ENCODE measurements at places on chromosomes 5 and 9.
A peak's percentile ranks its signal among the peaks of the same experiment; 100 is the strongest.

DNA sequence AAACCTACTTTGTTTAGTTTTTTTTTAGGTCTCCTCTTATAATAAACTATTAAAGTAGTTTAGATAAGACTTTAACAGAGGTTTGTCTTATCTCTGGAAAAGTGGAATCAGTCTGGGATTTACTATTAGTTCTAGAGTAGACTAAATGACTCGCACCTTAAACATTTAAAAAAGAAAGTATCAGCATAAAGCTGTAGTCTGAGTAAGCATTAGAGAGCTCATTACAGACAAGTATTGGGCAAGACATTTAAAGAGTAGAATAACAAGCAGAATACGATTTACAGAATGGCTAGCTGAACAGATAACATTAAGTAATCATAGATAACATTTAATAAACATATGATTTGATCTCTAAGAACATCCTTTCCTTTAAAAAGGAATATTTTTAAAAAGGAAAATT, 226.0 kb upstream of the DMAC1 start:
- no peak for DNase-seq

DNA sequence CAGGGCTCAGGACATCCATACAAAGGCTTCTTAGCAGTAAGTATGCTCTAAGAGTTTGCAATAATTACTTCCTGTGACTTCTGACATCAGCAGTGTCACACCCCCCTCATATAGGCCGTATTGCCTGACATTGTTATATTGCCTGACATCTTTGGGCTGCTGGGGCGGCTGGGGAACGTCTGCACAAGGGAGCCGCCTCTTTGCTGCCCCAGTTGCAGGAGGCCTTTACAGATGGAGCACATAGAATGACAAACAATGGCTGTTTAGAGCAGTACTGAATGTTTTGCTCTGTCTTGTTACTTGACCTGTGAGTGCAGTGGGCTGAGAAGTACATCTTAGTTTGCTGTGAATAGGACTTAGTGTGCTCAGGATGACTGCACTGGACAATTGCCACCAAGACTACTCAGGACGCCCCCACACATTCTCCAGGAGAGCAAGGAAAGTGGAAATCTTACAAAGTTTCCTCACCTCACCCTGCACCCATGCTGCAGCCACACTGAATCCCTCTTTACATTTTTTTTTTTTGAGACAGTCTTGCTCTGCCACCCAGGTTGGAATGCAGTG, 65.4 kb upstream of the SPOCK1 start:
- no peak for DNase-seq

- no peak for DNase-seq
Measured at GRCh38 chr5:123814801-123815470, 303.0 kb downstream of the CSNK1G3 start.

DNA sequence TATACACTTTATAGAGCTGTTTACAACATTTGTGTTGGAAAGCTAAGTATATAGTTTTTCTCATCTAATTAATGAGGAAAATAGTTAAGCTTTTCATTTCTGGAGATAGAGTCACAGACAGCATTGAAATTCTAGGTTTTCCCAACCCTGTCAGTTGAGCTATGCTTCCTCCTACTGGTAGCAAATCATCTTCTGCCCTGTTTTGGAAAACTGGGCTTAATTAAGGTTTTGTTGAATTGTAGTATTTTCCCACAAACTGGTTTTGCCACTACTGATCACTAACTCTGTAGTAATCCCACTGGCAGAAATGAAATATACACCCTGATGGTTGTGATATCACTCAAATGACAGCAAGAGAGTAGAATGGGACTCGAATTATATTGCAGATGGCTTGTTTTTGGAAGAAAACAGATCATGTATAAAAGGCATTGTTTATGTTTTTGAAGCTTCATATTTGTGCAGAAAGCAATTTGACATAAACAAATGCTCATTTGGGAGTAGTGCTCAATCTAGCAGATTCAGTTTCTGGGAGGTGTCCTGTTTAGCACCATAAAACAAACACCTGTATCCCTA, 46.6 kb downstream of the CD180 start:
- DNase-seq, result peak; percentile 50

GRCh38 chr5:50440651-50441492, at the start of gene EMB:
TSS of gene EMB (minus strand) at chr5:50441288. CDS start at chr5:50441151, 137 bp downstream.
- peak; percentile 37 for DNase-seq

GRCh38 chr9:15696979-15697378, 144.1 kb downstream of the CCDC171 start:
- DNase-seq, result peak; percentile 6

GRCh38 chr5:135249658-135250057, 149.4 kb downstream of the MACROH2A1 start:
- DNase-seq, result no peak

GRCh38 chr5:65969539-65970393, 43.4 kb downstream of the ERBIN start:
- DNase-seq, result no peak

DNA sequence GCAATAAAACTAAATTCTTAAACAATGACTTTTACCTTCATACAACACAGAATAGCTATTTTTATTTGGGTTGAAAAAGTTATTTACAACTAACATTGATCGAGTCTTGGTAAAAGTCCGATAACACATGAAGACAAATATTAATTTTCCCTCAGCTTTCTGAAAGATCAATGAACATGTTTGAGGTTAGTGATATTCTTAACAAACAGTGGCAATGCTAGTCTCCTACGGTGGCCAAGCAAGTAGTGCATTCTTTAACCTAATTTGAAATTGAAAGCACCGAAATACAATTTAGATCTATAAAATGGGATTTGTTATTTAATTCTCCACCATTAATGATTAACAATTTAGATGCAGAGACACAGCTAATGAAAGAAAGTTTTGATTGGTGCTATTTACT, 435.1 kb downstream of the HCN1 start:
- no peak for DNase-seq

DNA sequence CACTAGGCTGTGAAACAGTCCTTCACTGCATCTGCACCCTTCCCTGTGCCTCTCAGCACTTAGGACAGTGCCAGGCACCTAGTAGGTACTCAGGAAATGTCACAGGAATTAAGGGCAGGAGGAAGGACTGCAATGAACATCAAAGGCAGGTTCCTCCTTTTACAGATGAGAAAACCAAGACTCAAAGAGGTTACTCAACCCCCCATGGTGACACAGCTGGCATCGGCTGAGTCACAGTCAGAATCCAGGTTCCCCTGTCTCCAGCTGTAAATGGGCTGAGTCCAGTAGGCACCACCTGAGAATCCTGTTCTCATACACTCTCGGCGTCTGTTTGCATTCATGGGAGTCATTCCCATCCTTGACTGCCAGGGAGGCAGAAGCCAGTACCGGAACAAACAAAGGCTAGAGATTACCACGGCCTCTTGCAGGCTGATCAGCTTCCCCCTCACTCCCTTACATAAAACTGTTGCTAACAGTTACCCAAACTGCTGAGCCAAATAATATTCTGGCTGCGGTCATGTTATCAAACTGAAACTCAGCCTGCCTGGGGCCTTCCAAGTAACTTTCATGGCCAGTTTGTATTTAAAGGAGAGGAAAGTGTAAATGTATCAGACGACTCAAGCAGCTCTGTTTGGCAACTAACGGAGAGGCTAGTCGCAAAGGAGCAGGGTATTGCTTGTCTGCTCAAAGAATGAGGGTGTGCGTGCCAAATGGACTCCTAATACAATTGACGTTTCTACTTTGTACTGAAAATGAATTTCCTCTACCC, 201.7 kb downstream of the PAPPA start:
- no peak for DNase-seq

- DNase-seq, result no peak
Measured at GRCh38 chr5:164553851-164554250, 1048.4 kb downstream of the MAT2B start.

DNA sequence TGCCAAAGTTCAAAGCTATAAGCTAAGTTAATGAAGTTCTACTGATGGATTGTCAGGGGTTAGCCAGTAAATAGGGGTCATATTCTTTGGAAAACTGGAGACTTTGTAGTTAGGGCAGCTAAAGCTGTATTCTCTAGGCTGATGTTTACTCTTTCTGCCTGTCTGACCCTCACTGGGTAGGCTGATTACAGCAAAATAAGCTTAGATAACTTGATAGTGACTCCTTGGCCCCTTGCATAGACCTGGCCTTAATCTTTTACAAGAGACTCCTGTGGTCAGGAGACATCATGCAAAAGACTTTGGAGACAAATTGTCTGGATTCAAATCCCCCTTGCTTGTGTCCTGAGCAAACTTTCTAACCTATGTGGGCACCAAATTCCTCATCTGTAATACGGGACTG, 314.4 kb upstream of the MSX2 start:
- no peak for DNase-seq

- no peak for DNase-seq
Measured at GRCh38 chr9:137385061-137385655, 37.8 kb downstream of the EXD3 start.

Data from hepatic stellate cell (primary cell).